PC-9 (cell line): ENCODE measurements at places on chromosomes 1 and 21. TPM values are rescaled to one million over a fixed set of nuclear protein-coding genes. Genes with fewer than 3 reads are reported as not detected.

Gene HPCA
- total RNA-seq: not detected in 2 replicates

Gene GPX7
- total RNA-seq: 0.43 TPM in 1 of 2 replicates, not detected in the other

Gene FUBP1
- total RNA-seq: 101 and 152 TPM in 2 replicates

Gene SELL
- total RNA-seq: 6.5 and 6.7 TPM in 2 replicates

Gene PATJ
- 86.8 and 91.0 TPM in 2 replicates for total RNA-seq

Gene SLC22A15
- total RNA-seq: 1.8 and 4.5 TPM in 2 replicates

Gene IL20
- total RNA-seq: not detected in 2 replicates

Gene AMY2B
- 0.11 and 0.95 TPM in 2 replicates for total RNA-seq

Gene LZIC
- 27.4 and 33.5 TPM in 2 replicates for total RNA-seq

Gene C1QTNF12
- total RNA-seq: 5.2 and 11.8 TPM in 2 replicates

Gene LYPLAL1
- 39.3 and 57.0 TPM in 2 replicates for total RNA-seq

DNA sequence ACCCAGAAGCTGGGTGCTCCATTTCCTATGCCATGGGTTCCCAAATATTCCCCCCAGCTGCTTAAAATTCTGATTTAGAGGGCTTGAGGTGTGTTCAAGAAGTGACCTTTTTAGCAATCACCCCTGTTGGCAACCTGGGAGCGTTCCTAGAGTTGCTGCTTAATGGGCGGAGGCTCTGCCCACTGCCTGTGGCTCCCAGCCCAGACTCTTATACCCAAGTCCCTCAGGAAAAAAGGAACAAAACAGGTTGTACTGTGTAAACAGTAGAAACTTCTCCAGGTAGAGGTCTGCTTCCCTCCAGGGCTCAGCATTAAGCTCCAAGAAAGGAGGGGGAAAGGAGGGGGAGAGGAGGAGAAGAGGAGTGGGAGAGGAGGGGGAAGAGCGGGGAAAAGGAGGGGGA is 14.6 kb upstream of the TENT5C start:
- DNase-seq: peak; percentile 72

DNA sequence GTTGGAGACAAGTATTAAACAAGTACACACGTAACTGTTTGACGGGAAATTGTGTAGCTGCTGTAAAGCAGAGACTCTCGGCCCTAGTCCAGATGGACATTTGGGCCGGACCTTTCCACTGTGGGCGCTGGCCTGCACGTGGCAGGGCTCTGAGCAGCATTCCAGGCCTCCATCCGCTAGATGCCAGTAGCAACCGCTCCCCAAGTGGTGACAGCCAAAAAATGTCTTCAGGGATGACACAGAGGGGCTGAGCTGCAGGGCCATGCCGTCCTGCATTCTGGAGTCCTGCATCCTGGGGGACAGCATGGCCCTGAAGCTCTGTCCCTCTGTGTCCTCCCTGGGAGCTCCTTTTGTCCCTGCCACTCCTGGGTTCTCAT is 24.8 kb downstream of the A3GALT2 start:
- no peak for DNase-seq

- peak; percentile 92 for DNase-seq
These were observed at the start of gene MAP7D1 for GRCh38 chr1:36155408-36156328. MAP7D1 (plus strand) TSS chr1:36156160; CDS start chr1:36156418, 258 bp downstream.

GRCh38 chr1:195608883-195609282 is 999.4 kb downstream of the KCNT2 start:
- DNase-seq: no peak

- DNase-seq: no peak
These were observed 99.2 kb downstream of the ERG start for GRCh38 chr21:38399103-38399502.

- no peak for DNase-seq
These were observed 30.5 kb downstream of the CAMTA1 start for GRCh38 chr1:6815726-6816125.

GRCh38 chr1:205030896-205031295 is 12.1 kb upstream of the CNTN2 start:
- no peak for DNase-seq

DNA sequence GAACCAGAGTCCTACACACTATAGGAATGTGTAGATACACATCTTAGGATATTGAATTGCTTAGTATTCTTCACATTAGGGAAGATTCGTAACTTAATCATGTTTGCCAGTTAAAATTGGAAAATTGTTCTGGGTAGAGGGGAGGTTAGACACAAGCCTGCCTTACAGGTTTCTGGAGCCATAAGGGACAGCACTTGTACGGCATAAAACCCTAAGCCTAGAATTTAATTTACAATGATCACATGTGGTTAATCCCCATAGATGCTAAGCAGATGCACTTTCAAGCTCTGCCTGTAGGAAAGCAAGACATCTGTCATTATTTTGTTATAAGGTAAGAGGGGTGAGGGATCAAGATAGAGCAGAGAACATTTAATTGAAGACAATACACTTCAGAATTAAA is 820.7 kb downstream of the NCAM2 start:
- no peak for DNase-seq

- DNase-seq: no peak
These were observed 15.6 kb downstream of the ALPL start for GRCh38 chr1:21524686-21525339.

GRCh38 chr1:224759135-224759534 is 143.0 kb downstream of the CNIH3 start:
- DNase-seq: no peak

DNA sequence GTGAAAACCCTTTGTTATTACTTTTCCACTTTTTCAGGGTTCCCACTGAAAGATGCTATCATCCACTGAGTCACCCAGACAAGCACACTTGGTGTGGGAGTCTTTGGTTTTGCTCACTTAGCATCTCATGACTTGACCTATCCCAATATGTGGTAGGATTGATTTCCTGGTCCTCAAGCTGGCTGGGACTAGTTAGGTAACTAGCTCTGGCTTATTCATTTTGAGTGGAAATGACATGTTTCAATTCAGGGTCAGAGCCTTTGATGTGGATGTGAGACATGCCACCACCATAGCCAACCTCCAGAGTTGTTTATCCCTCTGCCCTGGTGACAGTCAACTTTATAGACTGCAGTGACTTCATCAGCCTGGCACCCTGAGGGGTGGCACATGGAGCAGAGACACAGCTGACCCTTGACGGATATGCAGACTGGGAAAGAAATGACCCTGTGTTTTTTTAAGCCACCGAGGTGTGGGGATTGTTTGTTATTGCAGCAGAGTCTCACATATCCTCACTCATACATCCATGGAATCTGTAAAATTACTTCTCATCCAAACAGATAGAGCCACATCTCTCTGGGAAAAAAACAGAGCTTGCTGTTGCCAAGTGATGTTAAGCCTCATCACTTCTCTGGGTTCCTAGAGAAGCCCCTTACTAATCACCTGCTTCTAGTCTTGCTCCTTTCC is 699.9 kb downstream of the MATN1 start:
- DNase-seq: no peak

DNA sequence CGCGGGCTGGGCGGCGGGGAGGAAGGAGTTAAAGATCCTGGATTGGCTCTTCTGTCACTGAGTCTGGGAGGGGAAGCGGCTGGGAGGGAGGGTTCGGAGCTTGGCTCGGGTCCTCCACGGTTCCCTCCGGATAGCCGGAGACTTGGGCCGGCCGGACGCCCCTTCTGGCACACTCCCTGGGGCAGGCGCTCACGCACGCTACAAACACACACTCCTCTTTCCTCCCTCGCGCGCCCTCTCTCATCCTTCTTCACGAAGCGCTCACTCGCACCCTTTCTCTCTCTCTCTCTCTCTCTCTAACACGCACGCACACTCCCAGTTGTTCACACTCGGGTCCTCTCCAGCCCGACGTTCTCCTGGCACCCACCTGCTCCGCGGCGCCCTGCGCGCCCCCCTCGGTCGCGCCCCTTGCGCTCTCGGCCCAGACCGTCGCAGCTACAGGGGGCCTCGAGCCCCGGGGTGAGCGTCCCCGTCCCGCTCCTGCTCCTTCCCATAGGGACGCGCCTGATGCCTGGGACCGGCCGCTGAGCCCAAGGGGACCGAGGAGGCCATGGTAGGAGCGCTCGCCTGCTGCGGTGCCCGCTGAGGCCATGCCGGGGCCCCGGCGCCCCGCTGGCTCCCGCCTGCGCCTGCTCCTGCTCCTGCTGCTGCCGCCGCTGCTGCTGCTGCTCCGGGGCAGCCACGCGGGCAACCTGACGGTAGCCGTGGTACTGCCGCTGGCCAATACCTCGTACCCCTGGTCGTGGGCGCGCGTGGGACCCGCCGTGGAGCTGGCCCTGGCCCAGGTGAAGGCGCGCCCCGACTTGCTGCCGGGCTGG is at the start of gene NPR1:
NPR1 (plus strand) TSS at position 170 of the 818 bp plus-strand sequence; CDS start at position 591, 421 bp downstream.
- no peak for DNase-seq

GRCh38 chr21:26583769-26584168 is 10.7 kb upstream of the CYYR1 start:
- DNase-seq: no peak

DNA sequence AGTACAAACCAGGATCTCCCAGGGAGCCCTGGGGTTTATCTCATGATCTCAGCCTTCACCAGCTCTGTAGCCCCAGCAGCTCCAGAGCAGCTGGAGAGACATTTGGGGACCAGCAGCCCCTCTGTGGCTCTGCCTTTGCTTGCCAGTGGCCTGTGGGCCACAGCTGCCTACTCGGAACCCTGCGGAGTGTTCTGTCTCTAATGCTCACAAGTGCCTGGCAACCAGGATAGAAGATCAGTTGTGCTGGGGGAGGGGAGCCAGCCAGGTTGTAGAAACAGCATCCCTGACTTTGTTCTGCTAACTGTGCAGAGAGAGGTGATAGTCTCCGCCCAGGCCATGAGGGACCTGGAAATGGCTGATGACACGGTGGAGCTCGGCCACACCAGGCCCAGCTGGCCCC is 50.9 kb upstream of the KCNJ15 start:
- no peak for DNase-seq

GRCh38 chr1:184189361-184189760 is 137.8 kb downstream of the TSEN15 start:
- no peak for DNase-seq

- DNase-seq: peak; percentile 62
These were observed 14.0 kb upstream of the UMODL1 start for GRCh38 chr21:42056996-42057689.

- no peak for DNase-seq
These were observed 44.9 kb downstream of the SYT6 start for GRCh38 chr1:114108751-114109255.

DNA sequence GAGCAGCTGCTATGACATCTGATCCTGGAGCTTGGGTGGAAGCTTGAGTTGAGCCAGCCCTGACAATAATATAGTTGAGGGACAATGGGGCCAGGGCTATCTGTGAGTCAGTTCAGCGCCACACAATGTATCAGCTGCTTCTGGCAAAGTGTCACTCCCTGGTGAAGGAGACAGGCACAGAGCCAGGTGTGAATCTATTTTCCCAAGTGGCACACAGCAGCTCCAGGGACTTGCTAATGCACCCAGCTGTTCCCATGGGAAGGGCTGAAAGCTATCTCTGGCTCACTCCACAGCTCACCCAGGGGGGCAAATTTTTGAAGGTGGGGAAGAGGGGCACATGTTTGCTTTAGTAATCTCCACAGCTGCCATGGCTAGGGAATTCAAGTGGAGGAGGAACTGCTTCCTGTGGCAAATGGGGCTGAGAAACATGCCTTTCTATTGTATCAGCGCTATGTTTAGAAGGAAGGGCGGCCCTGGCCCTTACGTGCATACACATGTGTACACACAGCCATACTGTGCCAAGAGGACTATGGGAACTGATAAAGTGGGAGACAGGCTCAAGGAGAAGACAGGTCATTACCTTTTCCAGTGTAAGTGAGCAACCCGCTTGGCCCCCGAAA is 2.2 kb downstream of the CYB5R1 start:
- DNase-seq: peak; percentile 60

GRCh38 chr21:15084668-15085067 is 19.9 kb upstream of the NRIP1 start:
- DNase-seq: no peak
